ENCODE measurements at places on chromosomes 7 and 10.

GRCh38 chr7:78165454-78165853, 366.9 kb downstream of the PHTF2 start:
- no peak for DNase-seq

GRCh38 chr10:19003341-19003740, 45.3 kb upstream of the MALRD1 start:
- no peak for DNase-seq

DNA sequence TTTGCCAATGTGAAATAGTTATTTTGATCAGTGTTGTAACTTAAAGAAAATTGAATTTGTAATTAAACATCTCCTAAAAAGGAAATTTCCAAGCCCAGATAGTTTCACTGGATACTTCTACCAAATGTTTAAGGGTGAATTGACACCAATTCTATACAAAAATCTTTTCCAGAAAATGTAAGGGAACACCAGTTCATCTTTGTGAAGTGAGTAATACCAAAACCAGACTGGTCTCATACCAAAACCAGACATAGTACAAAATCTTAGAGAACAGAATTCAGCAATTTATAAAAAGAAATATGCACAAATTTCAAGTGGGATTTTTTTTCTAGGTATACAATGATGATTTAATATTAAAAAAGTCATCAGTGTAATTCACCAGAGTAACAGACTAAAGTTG, 86.0 kb upstream of the ZNF32 start:
- DNase-seq, result no peak

- no peak for DNase-seq
These were observed 36.9 kb downstream of the ELFN1 start for GRCh38 chr7:1706721-1707613.

Data from K562 (cell line).